ENCODE measurements at places on chromosomes 3 and 15. TPM values are rescaled to one million over a fixed set of nuclear protein-coding genes. Genes with fewer than 3 reads are reported as not detected.

DNA sequence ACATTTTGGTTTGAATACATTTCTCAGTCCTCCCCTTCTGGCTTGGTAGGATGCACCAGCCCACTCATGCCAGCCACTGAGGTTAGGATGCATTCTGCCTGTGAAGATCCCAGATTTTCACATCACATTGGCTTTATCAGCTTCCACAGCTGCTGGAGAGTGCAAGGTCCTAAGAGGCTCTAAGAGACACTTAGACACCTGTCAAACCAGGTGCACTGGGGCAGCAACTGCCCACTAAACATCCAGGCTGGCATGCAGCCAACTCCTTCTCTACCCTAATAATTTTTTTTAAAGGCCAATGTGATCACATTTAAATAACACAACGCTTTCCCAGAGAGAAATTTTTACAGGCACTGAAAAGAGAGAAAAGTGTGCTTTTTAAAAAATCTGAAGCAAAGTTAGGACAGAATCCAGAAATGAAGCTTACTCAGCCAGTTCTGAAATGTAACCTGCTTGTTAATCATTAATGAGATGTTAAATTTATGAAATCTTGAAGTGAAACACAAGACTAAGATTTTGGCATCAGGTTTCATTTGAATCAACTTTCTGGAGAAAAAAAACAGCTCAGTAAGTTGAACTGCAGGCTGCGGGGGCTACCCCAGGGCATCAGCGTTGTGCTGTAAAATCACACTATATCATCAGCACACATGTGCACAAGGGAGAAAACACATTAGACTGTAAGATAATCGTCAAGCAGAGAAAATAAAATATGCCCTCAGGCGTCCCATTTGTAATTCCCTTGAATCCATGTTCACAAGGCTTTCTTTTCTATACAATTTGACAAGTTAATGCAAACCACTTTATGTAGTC lies 312.9 kb downstream of the ZBBX start:
- no peak overlapping the region for H3K4me3 ChIP-seq
- H3K4me1 ChIP-seq, result no peaks in the 10 kb centered on the region
- no peak for DNase-seq
- H3K36me3 ChIP-seq, result no peaks in the 10 kb centered on the region

Gene HEXA
- 71.3 TPM for total RNA-seq

DNA sequence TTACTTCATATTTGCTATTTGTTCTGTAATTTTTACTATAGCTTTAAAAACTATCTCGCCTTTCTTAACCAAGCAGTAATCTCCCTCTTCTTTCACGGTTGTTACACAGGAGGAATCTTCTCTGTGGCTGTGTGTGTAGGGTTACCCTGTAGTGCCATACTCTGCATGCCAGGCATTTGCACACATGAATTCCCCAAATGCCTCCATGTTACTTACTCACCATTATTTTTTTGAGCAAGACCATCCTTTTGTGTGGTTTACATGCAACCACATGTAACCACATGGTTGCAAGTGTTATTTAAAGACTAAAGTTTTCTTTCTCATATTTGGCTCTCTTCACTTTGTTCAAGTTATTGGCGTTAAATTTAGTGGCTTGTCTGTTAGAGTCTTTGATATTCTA lies 45.5 kb downstream of the HPS3 start:
- no peak overlapping the region for H3K27ac ChIP-seq
- no peaks in the 10 kb centered on the region for H3K27me3 ChIP-seq
- no peak overlapping the region for H3K4me3 ChIP-seq
- peaks cover 62% of the 10 kb centered on the region for H3K36me3 ChIP-seq
- H3K4me1 ChIP-seq, result no peaks in the 10 kb centered on the region

DNA sequence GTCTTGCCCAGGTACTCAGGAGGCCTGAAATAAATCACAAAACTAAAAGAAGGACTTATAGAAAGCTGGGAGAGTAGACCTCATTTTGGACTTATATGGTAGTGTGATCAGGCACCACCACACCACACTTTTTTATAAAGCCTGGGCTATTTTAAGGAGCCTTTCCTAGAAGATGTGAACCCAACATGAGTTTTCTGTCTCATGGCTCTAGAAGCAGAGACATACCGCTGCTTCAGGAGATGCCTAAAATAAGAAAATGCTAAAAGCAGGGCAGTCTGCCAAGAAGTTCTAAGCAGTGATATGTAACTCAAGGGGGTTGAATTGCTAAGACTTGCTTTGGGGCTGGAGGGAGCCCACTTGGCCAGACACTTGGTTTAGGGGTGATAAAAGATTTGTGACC lies 49.6 kb downstream of the SUMF1 start:
- peaks cover 12% of the 10 kb centered on the region for H3K36me3 ChIP-seq
- H3K27ac ChIP-seq, result peak overlapping the region; percentile 53
- no peak overlapping the region for H3K4me3 ChIP-seq
- no peak for DNase-seq
- peaks cover 7% of the 10 kb centered on the region for H3K4me1 ChIP-seq

DNA sequence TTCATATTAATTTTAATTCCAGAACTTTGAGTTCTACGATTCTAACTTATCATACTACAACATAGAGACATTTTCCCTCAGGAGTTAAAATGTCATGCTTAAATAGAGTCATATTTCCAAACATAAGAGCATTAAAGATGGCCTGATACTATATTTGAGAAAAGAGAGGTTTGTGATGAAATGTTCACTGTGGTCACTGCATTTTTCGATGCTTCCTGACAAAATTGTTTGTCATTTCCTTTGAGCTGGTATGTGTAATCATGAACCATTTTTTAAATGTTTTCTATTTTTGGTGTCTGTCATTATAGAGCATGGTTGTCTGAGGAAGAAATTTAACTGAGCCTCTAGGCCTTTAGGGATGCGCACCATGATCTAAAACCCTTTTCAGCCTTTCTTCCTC lies 721.4 kb upstream of the NR2F2 start:
- no peak for DNase-seq
- no peak overlapping the region for H3K27ac ChIP-seq
- H3K27me3 ChIP-seq, result no peaks in the 10 kb centered on the region

DNA sequence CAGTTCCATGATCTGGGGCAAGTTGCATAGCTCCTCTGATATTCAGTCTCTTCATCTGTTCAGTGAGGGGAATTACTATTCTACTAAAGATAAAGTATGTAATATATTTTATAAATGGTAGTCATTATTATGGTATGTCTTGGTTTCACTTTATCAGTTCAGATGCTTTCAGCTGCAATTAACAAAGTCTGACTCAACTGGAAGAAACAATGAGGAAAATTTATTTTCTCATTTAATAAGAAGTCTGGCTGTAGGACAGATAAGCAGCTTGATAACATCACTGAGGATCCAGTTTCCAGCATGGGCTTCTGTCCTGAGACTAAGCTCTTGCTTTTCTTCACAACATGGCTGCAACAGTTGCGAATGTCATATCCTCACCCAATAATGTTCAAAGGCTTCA lies 354.3 kb upstream of the TRIM42 start:
- no peak for DNase-seq
- no peaks in the 10 kb centered on the region for H3K36me3 ChIP-seq
- no peaks in the 10 kb centered on the region for H3K4me1 ChIP-seq
- H3K27ac ChIP-seq, result no peak overlapping the region
- no peaks in the 10 kb centered on the region for H3K27me3 ChIP-seq
- no peak overlapping the region for H3K4me3 ChIP-seq

DNA sequence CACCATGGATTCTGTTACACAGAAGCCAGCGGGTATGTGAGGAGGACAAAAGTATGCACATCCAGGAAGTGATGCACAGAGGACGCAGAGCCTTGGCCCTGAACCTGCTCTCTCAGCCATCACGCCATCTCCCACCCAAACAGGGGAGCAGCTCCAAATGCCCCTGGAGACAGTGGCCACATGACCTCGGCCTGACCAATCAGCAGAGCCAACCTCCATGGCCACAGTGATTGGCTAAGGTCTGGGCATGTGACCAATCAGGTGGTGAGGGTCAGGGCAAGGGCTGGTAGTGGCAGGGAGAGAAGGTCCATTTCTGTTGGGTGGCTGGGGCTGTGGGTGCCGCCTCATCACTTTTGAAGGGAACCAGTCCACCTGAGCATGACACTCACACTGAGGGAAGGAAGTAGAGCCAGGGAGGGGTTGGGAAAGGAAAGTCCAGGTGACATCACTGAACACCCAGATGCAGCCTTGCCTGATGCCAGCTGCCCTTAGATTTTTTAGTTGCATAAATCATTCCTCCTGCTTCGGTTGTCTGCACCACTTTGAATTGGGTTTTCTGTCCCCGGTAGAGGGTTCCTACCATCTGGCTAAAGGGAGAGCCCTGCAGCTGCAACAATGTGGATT lies 70.3 kb upstream of the IQSEC1 start:
- H3K27ac ChIP-seq, result no peak overlapping the region
- no peak overlapping the region for H3K4me3 ChIP-seq
- no peaks in the 10 kb centered on the region for H3K36me3 ChIP-seq
- no peak for DNase-seq
- H3K27me3 ChIP-seq, result no peaks in the 10 kb centered on the region

DNA sequence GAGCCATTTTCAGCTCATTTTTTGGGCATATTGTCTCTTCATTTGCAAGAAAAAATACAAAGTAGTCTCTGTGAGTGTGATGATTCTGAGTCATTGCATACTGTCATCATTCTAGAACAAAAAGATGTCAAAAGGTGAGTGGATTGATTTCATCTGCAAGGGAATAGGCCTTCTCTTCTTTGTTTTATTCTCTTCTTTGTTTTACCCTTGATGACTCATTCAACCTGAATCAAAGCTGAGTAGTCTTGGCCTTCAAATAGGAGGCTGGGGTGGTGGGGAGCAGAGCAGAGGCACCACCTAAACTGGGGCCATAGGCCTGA lies 25.4 kb downstream of the CYP19A1 start:
- no peak overlapping the region for H3K4me3 ChIP-seq
- peaks cover 19% of the 10 kb centered on the region for H3K4me1 ChIP-seq
- DNase-seq, result no peak
- no peaks in the 10 kb centered on the region for H3K27me3 ChIP-seq
- no peaks in the 10 kb centered on the region for H3K36me3 ChIP-seq

- DNase-seq, result no peak
- peak overlapping the region; percentile 64 for H3K27ac ChIP-seq
Observed at GRCh38 chr15:77456746-77457145, 36.1 kb downstream of the HMG20A start.

Gene RYR3
- total RNA-seq, result not detected

DNA sequence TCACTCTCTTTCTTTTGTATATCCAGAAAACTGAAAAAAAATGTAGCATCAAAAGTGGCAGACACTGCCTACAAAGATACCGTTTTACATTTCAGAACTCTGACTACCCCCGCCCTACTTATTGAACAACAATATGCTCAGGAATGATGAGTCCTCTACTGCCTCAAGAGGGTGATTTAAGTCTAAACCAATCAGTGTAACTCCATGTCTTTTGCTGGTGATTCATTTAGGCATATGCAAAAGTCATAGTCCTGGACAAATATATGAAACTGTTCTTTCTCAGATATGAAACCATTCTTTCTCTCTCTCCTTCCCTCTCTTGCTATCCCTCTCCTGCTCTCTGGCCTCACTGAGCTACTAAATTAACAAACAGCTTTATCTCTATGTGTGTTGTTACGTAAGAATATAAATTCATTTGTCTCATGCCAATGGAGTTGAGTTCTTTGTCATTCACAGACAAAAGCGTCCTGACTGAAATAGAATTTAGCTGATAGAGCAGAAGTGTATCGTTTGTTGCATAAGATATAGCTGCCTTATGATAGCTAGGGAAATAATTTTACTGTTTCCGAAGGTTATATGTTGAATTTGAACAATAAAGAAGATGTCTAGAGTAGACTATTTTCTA lies 133.7 kb upstream of the OSTN start:
- no peaks in the 10 kb centered on the region for H3K27me3 ChIP-seq
- H3K4me1 ChIP-seq, result no peaks in the 10 kb centered on the region
- no peak for DNase-seq
- no peak overlapping the region for H3K27ac ChIP-seq
- no peak overlapping the region for H3K4me3 ChIP-seq
- no peaks in the 10 kb centered on the region for H3K36me3 ChIP-seq

DNA sequence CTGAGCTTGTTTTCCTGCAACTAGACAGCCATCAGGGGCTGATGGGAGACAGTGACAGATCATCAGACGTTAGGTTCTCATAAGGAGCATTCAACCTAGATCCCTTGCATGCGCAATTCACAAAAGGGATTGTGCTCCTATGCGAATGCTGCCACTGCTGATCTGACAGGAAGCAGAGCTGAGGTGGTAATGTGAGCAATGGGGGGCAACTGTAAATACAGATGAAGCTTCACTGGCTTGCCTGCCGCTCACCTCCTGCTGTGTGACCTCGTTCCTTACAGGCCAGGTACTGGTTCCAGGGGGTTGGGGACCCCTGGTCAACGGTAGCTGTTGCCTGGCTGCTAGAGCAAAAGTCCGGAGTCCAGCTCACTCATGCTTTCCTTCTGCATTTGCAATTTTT lies 26.4 kb upstream of the KCNAB1 start:
- no peaks in the 10 kb centered on the region for H3K27me3 ChIP-seq
- H3K36me3 ChIP-seq, result no peaks in the 10 kb centered on the region
- H3K27ac ChIP-seq, result no peak overlapping the region
- DNase-seq, result no peak
- no peak overlapping the region for H3K4me3 ChIP-seq

Gene LRRC15
- 0.17 TPM for total RNA-seq

All from heart left ventricle (tissue), 16 donors.